ENCODE measurements at places on chromosomes 13 and 19.

DNA sequence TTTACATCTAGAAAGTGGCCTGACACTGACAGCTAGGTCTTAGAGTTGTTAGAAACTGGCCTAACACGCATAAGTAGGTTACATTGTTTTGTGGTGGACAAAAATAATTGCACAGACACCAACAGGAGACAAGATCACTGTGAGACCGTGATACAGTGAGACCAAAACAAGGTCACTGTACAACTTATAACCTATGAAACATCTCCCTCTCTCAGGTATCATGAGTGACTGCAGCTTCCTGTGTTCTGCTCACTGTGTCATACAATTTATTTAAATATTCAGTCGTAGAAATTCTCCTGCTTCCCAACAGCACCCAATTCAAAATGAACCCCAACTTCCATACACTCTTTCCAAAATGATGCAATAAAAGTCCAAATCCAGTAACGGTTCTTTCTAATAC, 2165.2 kb downstream of the PCDH9 start:
- DNase-seq, result no peak

- DNase-seq, result no peak
Observed at GRCh38 chr13:41268764-41269163, 5.4 kb upstream of the MTRF1 start.

DNA sequence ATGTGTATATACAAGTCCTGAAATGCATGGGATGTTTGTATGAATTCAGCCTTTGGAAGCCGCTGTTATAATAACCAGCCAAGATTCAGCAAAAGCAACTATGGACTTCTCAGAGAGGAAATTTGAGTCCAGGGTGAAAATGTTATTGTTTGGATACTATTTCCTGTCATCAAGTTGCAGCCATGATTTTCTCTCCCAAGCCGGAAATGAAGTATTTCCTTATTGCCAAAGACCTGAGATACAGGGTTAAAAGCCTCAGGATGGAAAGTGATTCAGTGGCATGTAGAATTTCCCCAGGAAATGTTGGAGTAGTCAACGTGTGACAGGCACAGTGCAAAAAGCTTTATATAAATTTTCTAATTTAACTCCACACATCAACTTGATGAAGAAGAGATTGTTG, 133.9 kb downstream of the IRS2 start:
- DNase-seq, result no peak

GRCh38 chr19:10878253-10878652, 6.9 kb downstream of the CARM1 start:
- DNase-seq, result no peak

DNA sequence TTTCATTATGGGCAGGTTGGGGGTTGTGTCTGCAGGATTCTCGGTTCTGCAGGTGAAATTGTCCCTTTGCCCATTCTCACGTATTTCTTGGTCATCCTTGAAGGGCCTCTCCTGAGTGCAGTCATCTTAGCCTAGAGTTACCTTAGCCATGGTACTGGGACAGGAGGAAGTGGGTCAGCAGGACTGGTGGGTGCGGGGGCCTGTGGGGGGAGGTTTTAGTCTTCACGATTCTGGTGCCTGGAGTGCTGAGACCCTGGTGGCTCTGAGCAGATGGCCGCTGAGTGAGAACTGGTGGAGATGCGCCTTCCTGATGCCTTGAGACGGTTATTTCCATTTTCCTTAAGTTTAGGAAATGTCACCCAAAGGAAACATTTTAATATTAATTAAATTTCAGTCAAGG, 11.8 kb downstream of the COL4A2 start:
- DNase-seq, result no peak

- no peak for DNase-seq
Observed at GRCh38 chr19:41031916-41032315, 40.8 kb downstream of the CYP2B6 start.

DNA sequence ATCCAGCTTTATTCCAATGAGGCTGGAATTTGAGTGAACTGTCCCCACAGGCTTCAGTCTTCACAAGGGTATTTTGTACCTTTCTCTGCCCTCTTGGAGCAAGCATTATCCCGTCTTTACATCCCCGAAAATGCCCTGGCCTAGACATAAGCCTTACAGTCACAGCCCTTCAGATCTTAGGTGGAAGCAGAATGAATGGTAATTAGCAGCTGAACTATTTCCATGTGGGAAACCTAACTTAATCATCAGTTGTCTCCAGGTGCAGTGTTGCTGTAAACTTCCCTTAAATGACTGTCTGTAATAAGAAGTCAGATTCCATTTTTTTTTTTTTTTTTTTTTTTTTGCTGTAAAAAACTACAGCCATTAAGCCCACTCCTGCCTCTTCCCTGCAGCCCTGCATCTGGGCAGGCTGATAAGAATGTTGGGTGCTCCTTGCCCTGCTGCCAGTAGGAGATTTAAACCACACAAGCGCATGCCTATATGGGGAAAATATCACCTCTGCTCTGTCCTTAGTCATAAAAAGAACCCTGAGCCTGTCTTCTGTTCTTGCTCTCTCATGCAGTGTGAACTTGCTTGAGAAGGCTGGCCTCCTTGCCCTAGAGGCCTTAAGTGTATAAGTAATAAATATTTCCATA, 426.8 kb upstream of the SLITRK5 start:
- DNase-seq, result no peak

DNA sequence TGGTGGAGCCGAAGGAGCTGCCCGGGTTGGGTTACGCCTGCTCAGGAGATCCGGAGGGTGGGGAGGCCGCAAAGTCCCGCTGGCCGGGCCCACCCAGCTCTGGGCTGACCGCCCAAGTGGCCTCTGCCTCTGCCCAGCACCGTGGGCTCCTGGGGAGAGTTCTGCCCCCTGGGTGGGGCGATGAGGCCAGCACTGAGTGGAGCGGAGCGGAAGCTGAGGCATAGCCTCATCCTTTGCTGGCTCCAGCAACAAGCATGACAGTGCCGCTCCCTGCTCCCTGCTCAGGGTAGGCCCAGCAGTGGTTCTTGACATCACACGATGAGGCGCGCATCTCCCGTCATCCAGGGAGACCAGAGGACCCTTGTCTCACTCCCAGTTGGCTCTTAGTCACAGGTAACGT, 22.5 kb downstream of the CCDC8 start:
- DNase-seq, result no peak

GRCh38 chr13:110430391-110431336, 123.6 kb downstream of the COL4A2 start:
- no peak for DNase-seq

GRCh38 chr13:82698941-82699340, 1183.3 kb downstream of the SLITRK1 start:
- DNase-seq, result no peak

- no peak for DNase-seq
Observed at GRCh38 chr13:27076421-27076820, 95.2 kb downstream of the USP12 start.

- no peak for DNase-seq
Observed at GRCh38 chr19:7152568-7152967, 83.1 kb downstream of the ZNF557 start.

GRCh38 chr19:30420316-30420715, 48.1 kb downstream of the ZNF536 start:
- DNase-seq, result no peak

GRCh38 chr19:1101337-1101698, 2.5 kb upstream of the GPX4 start:
- peak; percentile 78 for DNase-seq

GRCh38 chr19:58572818-58573657, at the start of gene MZF1:
MZF1 (minus strand) TSS chr19:58573335; CDS start chr19:58571389, 1,946 bp downstream.
- peak; percentile 100 for DNase-seq

DNA sequence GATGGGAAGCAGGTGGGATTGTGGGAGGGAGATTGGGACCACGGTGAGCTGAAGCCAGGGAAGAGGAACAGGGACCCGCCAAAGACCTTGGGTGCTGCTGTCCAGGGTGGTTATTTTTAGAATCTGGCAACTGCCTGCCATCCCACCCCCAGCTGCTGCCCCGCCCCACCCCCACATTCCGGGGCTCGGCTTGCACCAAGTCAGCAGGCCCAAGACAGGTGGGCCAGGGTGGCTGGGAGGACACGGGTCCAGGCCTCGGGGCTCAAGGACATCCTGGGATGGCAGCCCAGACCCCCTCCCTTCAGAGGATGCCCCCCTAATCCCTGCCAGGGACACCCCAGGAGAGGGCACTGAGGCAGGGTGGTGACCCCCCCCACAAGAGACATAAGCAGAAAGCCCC, 827 bp downstream of the CKM start:
- no peak for DNase-seq

- no peak for DNase-seq
Observed at GRCh38 chr19:42158926-42159325, 26.7 kb upstream of the POU2F2 start.

DNA sequence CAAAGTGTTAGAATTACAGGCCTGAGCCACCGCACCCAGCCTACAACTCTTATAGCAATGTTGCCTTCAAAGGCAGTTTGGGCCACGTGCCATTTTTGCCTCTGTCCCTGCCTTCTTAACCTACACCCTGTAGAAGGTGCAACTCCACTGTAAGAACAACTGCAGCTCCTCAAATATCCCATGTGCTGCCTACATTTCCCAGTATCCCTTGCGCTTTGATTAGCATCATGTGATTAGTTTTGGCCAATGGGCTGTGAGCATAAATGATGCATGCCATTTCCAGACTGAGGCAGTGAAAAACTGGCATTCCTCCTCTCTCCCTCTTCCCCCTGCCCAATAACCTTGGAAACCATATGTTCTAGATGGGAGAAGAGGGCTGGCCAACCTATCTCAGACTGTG, 75.2 kb upstream of the MRI1 start:
- DNase-seq, result no peak

DNA sequence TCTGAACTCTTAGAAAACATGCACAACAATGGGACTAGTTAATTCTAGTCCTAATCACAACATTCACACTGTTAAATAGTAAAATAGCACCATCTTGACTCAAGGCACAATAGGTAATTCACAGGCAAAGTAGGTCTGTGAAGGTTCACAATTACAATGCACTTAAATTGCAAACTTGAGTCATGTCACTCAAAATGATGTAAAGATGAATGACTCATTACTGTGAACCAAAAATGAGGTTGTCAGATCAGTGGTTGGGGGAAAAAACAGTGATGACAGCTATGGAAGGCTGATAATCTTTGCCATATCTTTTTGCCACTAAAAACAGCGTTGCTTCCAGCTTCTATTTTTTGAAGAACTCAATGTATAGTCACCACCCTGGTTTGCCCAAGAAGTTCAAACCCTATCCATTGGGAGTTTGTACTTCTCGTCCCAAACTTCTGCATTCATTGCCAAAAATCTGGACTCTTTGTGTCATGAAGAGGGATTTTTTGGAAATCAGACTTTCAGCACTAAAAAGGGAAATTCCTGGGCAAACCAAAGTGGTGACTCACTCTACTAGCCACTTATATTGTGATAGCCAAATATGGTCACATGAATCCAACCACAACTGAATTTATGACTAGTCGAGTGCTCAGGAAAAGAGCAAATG, 200.9 kb upstream of the TMTC4 start:
- DNase-seq, result no peak

- no peak for DNase-seq
Observed at GRCh38 chr19:45701676-45702075, 9.2 kb downstream of the QPCTL start.

GRCh38 chr13:62583466-62583865, 1167.8 kb upstream of the PCDH20 start:
- DNase-seq, result no peak

DNA sequence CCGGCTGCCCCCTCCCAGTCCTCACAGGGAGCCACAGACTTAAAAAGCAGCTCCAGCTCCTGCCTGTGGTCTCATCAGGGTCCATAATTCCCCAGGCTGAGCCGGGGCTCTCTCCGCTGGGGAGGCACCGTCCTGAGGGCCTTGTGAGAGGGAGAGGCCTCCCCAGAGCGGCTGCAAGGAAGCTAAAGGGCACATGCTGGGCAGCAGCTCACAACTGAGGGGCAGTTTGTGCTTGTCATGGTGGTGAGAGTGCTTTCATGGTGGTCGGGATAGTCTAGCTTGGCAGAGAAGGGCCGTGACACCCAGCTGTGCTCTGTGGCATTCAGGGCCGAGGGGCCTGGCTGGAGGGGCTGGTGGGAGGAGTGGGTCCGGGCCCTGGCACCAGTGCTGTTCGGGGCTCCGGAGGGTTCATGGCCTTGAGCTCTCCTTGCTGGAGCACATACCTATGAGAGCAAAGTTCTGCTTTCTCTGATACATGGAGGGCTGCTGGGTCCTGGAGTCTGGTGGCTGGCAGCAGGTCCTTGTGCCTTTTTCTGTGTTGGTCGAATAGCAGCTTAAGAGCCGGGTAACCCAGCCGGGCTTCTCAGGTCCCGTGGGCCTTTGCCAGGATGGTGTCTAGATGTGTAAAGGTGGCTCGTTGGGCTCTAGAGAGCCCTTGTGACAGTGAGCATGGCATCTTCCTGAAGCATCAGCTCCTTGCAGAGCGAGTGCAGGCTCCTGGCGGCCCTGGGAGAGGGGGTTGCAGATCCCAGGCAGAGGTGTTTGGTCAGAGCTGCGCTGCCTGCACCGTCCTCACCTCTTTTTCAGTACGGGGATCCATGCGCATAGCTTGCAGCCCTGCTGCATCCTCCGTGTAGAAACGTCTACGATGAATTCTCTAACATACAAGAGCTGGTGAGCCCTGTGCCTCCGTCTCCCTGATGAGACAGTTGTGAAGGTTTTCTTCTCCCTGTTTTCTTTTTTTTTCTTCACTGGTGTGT, 8.8 kb downstream of the UPF1 start:
- no peak for DNase-seq

- DNase-seq, result no peak
Observed at GRCh38 chr13:26465514-26465913, 92.0 kb upstream of the WASF3 start.

DNA sequence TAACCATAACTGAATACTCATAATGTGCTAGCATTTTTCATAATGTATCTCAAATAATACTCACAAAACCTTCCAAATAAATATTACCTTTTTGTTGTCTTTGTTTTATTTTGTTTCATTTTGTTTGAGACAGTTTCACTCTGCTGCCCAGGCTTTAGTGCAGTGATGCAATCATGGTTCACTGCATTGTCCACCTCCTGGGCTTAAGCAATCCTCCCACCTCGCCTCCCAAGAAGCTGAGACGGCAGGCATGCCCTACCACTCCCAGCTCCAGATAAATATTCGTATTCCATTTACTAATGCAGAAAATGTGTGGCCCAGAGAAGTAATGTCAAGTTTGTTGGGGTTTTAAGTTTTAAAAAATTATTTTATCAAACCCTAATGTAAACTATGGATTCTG, 739.1 kb downstream of the GPC5 start:
- DNase-seq, result no peak

GRCh38 chr19:28416245-28416644, 796.7 kb downstream of the UQCRFS1 start:
- no peak for DNase-seq

DNA sequence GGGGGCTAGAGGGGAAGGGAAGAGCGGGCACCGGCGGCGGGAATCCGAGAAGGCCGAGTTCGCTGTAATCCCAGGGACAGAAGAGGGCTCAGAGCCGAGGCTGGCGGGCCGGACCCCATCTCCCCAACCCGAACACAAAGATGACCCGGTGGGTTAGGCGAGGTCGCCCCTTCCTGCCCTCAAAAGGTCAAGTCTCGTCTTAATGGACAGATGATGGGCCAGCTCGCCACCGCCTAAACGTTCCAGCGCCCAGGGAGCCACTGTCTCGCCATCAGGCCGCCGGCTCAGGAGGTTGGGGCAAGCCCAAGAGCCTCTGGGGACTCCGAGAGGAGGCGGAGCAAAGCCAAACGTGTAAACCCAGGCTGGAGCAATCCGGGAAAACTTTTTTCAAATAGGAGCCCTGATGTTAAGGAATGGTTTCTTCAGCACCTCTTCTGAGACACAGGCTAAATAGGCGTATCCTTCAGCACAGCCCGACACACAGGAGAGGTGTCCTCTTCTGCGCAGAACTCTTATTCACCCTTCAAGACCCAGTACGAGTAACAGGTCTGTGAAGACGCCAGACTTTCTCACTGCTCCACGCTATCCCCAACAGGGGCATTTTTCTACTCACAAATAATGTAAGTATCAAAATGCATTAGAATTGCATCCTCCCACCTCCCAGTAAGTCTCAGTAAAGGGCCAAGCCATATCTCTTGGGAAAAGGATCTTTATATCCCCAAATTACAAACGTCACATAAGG, 6.3 kb upstream of the POU4F1 start:
- no peak for DNase-seq
